Stimulated activated CD4-positive, alpha-beta T cell treated with anti-CD3 and anti-CD28 coated beads, Interleukin-2, amount 100 ng/mL, for 24 hours (primary cell): ENCODE measurements at places on chromosomes 11 and 22.

DNA sequence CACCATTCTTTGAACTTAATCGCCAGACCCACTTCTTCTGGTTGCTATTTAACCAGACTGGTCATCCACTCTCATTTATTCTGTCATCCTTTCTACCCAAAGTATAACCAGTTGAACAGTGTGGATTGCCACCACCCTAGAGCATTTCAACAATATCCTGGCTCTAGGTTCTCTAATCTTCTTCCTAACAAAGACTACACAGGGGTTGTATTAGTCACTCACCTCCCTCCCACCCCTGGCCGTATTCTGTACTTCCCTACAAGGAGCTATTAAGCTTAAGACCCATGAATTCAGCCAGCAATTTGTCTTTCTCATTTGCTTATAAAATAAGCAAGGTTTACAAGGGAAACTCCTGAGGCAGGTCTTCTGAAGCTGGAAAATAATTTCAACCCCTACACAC is 46.9 kb upstream of the CEP126 start:
- DNase-seq, result no peak

GRCh38 chr11:22603933-22604332 is 21.7 kb downstream of the FANCF start:
- DNase-seq, result no peak

- DNase-seq, result no peak
These were observed 11.5 kb upstream of the SPI1 start for GRCh38 chr11:47389577-47390421.

GRCh38 chr22:26806445-26807175 is 149.2 kb downstream of the MIAT start:
- no peak for DNase-seq

- no peak for DNase-seq
These were observed 58.6 kb upstream of the PRDM11 start for GRCh38 chr11:45087900-45088160.

- no peak for DNase-seq
These were observed 55.9 kb downstream of the ZC3H12C start for GRCh38 chr11:110148775-110149744.

- peak; percentile 21 for DNase-seq
These were observed 55.9 kb upstream of the CCDC188 start for GRCh38 chr22:20206709-20207215.

GRCh38 chr11:14967581-14968243 is 4.4 kb downstream of the CALCA start:
- no peak for DNase-seq

DNA sequence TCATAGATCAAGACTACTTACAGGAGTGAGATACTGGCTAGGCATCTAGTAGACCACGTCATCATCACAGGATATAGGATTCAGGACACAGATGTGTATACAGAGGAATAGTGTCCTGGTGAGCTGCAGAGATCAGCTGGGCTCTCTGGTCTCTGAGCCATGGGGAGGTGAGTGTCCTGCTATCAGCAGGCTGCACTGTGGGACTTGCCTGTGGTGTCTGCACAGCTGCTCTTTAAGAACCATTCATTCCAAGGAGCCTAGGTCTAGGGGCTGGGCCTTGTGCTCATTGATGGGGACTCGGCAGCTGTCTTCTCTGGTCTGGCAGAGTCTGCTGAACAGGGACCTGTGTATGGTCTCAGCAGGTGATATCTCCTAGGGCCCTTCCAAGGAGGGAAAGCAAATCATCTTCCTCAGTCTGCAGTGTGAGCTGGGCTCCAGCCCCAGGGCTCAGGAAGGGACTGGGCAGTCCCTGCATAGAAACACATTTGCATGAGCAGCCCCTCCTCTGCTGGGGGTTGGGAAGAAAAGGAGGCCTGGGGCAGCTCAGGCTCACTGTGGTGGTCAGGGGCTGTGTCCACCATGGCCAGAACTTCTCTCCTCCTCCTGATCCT is 66.1 kb upstream of the VPREB1 start:
- no peak for DNase-seq

- no peak for DNase-seq
These were observed 53.7 kb downstream of the FBXO7 start for GRCh38 chr22:32528316-32528715.

- DNase-seq, result no peak
These were observed 24.1 kb downstream of the PAK1 start for GRCh38 chr11:77449784-77450183.
